ENCODE measurements at places on chromosomes 1 and 21. TPM values are rescaled to one million over a fixed set of nuclear protein-coding genes. Genes with fewer than 3 reads are reported as not detected.

Gene PPIE
- 38.2 TPM for total RNA-seq

Gene AGMAT
- 7.3 TPM for total RNA-seq

Gene XPR1
- total RNA-seq, result 27.6 TPM

Gene ZNF593OS
- total RNA-seq, result 0.25 TPM

Gene C2CD4D
- not detected for total RNA-seq

Gene RAB29
- 14.8 TPM for total RNA-seq

Gene KCNE2
- total RNA-seq, result not detected

Gene OR2G6
- not detected for total RNA-seq

Gene STRIP1
- total RNA-seq, result 12.5 TPM

Gene KCND3
- 0.01 TPM for total RNA-seq

Gene FAM43B
- total RNA-seq, result 4.2 TPM

Gene ARHGAP30
- total RNA-seq, result 0.14 TPM

Gene USH2A
- not detected for total RNA-seq

Gene TNNT2
- total RNA-seq, result 0.24 TPM

Gene COL16A1
- total RNA-seq, result 3.8 TPM

Gene MPL
- 0.22 TPM for total RNA-seq

Gene FAM177B
- not detected for total RNA-seq

Gene CD247
- 0.72 TPM for total RNA-seq

Gene VHLL
- not detected for total RNA-seq

Gene FCRL6
- not detected for total RNA-seq

Gene FMO5
- 0.39 TPM for total RNA-seq

Gene TNFRSF18
- total RNA-seq, result 0.17 TPM

Gene FYB2
- not detected for total RNA-seq

Gene CD244
- total RNA-seq, result not detected

Gene OR2L13
- not detected for total RNA-seq

Gene INKA2
- 2.0 TPM for total RNA-seq

Gene MMP23B
- total RNA-seq, result 0.33 TPM

Gene LAMTOR2
- total RNA-seq, result 146 TPM

Gene HTR6
- 0.18 TPM for total RNA-seq

Gene TTC22
- not detected for total RNA-seq

Gene DPT
- total RNA-seq, result not detected

Gene IFNLR1
- 1.1 TPM for total RNA-seq

Gene HSD17B7
- total RNA-seq, result 8.3 TPM

Gene CAPN9
- not detected for total RNA-seq

Gene KRTAP10-2
- total RNA-seq, result not detected

Gene LIN28A
- total RNA-seq, result not detected

Gene E2F2
- 2.6 TPM for total RNA-seq

Gene LCE2B
- total RNA-seq, result not detected

Gene SLAMF9
- total RNA-seq, result 0.68 TPM

Gene ASCL5
- total RNA-seq, result 0.08 TPM

Gene C1orf115
- 4.6 TPM for total RNA-seq

Gene FCRL2
- total RNA-seq, result not detected

Gene CR1L
- total RNA-seq, result not detected

Gene PRRC2C
- 71.0 TPM for total RNA-seq

Gene ATP1A2
- total RNA-seq, result 0.15 TPM

Gene PDC
- total RNA-seq, result not detected

Gene BTBD19
- total RNA-seq, result 2.6 TPM

Gene MRPL9
- 68.3 TPM for total RNA-seq

Gene SWT1
- total RNA-seq, result 1.5 TPM

Gene GBP4
- not detected for total RNA-seq

Gene ZBED6
- 2.7 TPM for total RNA-seq

Gene FCN3
- not detected for total RNA-seq

Gene LCE1E
- not detected for total RNA-seq

Gene LMX1A
- not detected for total RNA-seq

Gene HNRNPU
- total RNA-seq, result 471 TPM

Gene CA14
- total RNA-seq, result not detected

Gene PLPPR5
- total RNA-seq, result not detected

Gene FOXD2
- total RNA-seq, result 0.66 TPM

Gene KCNAB2
- 7.2 TPM for total RNA-seq
